Dorsolateral prefrontal cortex (tissue), 122 donors: ENCODE measurements at places on chromosomes 5 and 9. TPM values are rescaled to one million over a fixed set of nuclear protein-coding genes. Genes with fewer than 3 reads are reported as not detected.

GRCh38 chr5:50325237-50325832 is 115.8 kb downstream of the EMB start:
- DNase-seq, result no peak

GRCh38 chr9:73684601-73685000 is 532.9 kb downstream of the ANXA1 start:
- no peak for DNase-seq

- no peak for DNase-seq
Observed at GRCh38 chr5:45622365-45622764, 73.8 kb downstream of the HCN1 start.

DNA sequence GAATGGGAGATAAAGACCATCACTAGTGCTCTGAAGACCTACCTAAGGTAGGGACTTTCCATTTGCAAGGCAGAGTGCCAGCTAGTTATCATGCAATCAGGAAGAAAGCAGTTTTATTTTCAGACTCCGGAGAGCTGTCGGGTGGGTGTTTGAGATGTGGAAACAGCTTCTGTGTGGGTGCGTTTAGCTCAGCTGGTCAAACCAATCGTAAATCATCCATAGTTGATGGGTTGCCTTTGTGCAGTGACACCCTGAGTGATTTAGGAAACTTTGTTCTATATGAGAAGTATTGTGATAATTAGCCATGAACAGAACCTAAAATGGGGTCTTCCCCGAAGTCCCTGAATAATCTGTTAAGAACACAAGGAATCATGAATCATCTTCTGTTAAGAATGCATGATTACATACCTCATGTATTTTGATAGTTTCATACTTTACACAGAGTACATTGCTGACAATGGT is 284.3 kb downstream of the ARHGAP26 start:
- no peak for DNase-seq

DNA sequence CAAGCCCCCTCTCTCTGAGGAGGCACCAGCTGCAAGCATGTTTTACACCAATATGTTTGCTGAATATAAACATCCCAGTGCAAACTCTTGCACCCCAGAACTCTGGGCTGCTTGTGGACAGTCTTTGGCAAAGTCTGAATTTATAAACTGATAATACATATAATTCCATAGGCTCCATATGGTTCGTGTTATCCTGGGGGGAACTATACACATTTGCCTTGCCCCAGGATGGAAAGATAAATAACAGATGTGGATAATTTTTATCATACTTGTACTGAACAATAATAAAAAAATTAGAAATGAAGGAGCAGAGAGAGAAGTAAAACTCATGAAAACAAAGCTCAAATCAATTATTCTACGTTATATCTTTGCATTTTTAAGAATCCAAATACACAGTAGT is 50.6 kb upstream of the GAS1 start:
- no peak for DNase-seq

DNA sequence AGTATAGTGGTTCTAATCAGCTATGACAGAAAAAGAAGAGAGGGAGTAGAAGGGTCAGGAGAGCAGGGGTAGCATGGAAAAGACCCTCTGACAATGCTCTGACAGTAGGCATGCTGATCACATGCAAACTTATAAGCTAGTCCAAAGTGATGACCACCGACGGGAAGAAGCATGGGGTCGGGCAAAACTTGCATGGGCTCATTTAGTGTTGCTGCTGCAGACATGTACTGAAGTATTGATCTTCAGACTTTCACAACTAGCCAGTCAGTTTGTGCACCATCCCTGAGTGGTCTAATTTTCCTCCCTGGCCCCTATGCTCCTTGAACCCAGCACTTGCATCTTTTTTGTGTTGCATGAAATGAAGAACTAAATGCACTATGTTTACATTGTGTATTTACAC is 225.4 kb downstream of the SYK start:
- no peak for DNase-seq

- no peak for DNase-seq
Observed at GRCh38 chr5:38615042-38615441, 58.6 kb upstream of the LIFR start.

- no peak for DNase-seq
Observed at GRCh38 chr9:18331808-18332209, 142.1 kb upstream of the ADAMTSL1 start.

DNA sequence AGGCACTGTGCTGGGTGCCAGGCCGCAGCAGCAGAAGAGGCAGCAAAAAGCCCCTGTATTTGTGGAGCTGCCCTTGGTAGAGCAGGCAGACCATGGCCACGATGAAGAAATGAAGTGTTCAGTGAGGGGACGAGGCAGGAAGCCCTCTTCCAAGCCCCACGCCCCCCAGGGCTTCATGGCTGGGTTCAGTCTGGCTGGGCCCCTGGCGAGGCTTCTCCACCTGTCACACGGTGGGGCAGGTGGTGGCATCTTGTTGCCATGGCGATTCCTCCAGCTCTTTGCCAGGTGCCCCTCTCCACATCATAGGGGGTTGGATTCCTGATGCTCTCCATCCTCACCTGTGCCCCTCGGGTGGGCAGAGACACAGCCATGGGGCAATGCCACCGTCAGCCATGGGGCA is 21.5 kb downstream of the ADGRD2 start:
- DNase-seq, result no peak

GRCh38 chr9:69925452-69925851 is 104.8 kb downstream of the CFAP95 start:
- DNase-seq, result no peak

DNA sequence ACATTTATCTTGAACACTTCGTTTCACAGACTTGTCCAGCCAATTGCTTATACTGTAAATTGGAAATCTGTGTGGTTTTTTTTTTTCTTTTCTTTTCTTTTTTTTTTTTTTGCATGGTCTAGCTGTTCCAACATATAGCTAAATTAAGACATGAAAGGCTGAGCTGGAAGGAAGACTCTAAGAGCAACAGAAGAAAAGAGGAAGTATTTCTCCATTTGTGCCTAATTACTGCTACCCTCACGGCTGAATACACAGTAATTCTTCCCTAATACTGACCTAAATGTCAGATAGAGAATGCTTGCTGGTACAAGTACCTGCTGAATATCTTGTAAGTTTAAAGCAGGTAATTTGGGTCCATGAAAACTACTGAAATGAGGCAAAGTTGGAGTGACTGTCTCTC is 11.0 kb upstream of the HAPLN1 start:
- no peak for DNase-seq

- DNase-seq, result no peak
Observed at GRCh38 chr9:121424024-121424432, 54.0 kb upstream of the STOM start.

TLE1 gene
- 44.2 TPM for total RNA-seq

SEMA6A gene
- total RNA-seq, result 64.8 TPM
